ENCODE measurements at places on chromosomes 1 and 21.

DNA sequence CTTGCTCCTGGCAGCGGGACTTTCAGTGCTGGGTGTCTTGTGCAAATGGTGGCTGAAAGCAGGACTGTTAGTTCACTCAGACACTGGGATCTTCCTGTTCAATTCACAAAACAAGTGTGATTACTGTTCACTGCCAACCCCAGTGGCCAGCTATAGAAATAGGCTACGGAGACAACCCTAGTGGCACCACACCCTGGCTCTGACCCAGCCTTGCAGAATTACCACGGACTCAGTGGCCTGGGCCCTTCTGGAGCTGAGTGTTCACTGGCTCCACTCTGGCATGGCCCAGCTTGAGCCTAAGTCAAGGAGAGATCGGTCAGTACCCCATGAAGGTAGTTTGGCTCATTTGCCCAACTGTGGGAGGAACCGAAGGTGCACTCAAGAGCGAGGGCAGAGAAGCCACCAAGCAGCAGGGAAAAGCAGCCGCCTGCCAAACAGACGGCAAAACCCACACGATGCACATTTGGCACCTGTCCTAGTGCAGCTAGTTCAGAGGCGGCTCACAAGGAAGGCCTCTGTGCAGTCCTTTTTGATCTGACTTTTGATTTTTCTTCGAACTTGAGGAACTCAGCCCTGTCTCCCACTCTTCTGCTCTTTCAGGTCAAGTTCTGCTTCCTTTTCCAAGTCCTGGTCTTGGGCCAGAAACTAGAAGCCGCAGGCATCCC lies 5.9 kb downstream of the KIAA2013 start:
- DNase-seq: no peak

DNA sequence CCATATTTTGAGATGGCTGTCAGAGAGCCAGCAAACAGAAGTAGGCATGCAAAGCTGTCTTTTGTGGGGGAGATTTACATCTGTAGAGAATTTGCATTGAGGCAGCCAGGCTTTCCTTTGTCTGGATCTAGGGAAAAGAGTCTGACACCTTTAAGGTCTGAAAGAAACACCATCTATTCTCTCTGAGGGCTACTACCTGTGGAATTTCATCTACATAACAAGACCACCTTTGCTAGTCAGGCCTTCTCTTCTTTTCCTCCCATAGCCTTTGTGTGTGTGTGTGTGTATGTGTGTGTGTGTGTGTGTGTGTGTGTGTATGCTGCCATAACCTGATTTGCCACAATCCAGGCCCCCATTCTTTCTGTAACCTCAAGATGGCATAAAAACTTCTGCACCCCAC lies 28.4 kb upstream of the DMRTB1 start:
- DNase-seq: no peak

DNA sequence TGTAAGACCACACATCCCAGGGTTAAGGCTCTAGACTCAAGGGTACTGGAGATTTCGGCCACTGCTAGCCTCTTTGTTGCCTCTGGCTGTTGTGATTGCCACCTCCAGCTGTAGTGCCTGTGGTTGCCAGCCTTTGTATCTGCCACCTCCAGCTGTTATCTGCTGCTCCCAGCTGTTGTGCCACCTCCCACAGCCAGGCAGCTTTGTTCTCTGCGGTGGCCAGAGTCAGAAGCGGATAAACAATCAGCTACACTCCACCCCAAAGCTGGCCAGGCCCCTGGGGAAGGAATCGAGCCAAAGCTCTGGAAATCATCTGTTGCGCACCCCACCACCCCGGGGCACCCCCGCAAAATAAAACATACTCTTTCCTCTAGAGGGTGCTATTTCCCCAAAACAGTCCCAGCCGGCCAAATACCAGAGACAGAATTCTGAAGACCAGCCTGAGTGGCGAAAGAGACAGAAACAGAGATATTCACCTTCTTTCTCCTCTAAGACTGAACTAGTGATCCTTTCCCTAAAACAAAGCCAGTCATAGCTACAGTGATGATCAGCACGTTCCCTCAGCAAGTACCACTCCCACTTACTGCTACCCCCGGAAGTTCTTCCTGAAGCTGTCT lies 14.8 kb upstream of the PIGM start:
- DNase-seq: peak; percentile 48

- DNase-seq: peak; percentile 52
Observed at GRCh38 chr1:206924592-206925105, 2.9 kb upstream of the FCMR start.

DNA sequence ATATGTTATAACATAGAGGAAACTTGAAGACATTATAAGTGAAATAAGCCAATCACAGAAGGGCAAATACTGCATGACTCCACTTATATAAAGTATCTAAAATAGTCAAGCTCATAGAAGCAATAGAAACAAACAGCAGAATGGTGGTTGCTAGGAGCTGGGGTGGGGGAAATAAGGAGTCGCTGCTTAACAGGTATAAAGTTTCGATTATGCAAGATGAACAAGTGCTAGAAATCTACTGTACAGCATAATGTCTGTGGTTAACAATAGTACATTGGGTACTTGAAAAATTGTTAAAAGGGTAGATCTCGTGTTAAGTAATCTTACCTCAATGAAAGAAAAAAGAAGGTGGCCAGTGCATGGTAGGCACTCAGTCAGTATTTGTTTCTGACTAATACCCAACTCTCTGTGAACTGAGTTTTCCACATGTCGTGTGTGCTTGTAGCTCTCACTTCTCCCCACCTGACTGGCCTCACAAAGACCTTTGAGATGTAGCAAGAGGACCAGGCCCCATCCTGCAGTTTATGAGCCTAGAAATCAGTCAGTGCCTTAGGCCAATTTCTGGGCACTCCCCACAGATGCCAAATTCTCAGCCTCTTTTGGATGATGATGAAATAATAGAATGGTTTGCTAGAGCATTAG lies 14.7 kb upstream of the SPRR5 start:
- no peak for DNase-seq

DNA sequence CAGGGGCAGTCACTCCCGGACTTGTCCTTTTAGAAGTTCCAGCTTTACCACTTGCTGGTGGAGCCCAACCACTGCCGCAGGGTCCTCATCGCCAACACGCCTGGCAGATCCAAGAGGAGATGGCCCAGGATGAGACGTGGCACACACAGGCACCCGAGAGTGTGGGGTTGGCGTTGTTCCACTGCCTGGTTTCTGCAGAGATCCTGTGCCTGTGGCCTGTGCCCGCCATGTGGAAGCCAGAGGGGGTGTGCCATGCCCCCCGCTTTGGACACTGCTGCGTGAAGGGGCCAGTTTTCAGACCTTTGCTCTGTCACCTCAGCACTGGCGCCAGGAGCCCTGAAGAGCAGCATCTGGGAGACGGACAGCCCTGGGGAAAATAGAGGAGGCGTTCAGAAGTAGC lies 10.8 kb downstream of the CD46 start:
- no peak for DNase-seq

GRCh38 chr1:209387271-209387968 lies 196.1 kb upstream of the CAMK1G start:
- no peak for DNase-seq
